Smooth muscle cell of trachea (primary cell): ENCODE measurements at places on chromosomes 11 and 22. TPM values are rescaled to one million over a fixed set of nuclear protein-coding genes. Genes with fewer than 3 reads are reported as not detected.

The MEI1 gene
- total RNA-seq, result 0.73 and 0.99 TPM in 2 replicates

The FGF19 gene
- not detected in 2 replicates for total RNA-seq

The CALCB gene
- total RNA-seq, result 0.15 TPM in 1 of 2 replicates, not detected in the other

The TRIM51 gene
- total RNA-seq, result not detected in 2 replicates

The CSF2RB gene
- total RNA-seq, result 0.44 TPM in 1 of 2 replicates, not detected in the other

The C11orf86 gene
- not detected in 2 replicates for total RNA-seq

The PTGDR2 gene
- total RNA-seq, result 0.44 and 2.2 TPM in 2 replicates

The KCNE3 gene
- 1.0 and 14.6 TPM in 2 replicates for total RNA-seq

The CHST1 gene
- 0.15 and 0.17 TPM in 2 replicates for total RNA-seq

The CEND1 gene
- 2.2 and 2.8 TPM in 2 replicates for total RNA-seq

The P2RY2 gene
- not detected in 2 replicates for total RNA-seq

The CDHR5 gene
- total RNA-seq, result under 0.01 TPM in 1 of 2 replicates, not detected in the other

The DEPDC7 gene
- total RNA-seq, result 4.3 and 7.6 TPM in 2 replicates

The GLB1L3 gene
- not detected in 2 replicates for total RNA-seq

The GDPD4 gene
- 0.17 TPM in 1 of 2 replicates, not detected in the other for total RNA-seq

The UFD1 gene
- total RNA-seq, result 42.0 and 71.0 TPM in 2 replicates

The OR8D1 gene
- total RNA-seq, result not detected in 2 replicates

The PLAAT4 gene
- 13.2 and 23.2 TPM in 2 replicates for total RNA-seq

The OR4P4 gene
- total RNA-seq, result not detected in 2 replicates

The MTMR2 gene
- 27.5 and 46.1 TPM in 2 replicates for total RNA-seq

The ANGPTL5 gene
- total RNA-seq, result 0.66 and 1.3 TPM in 2 replicates

The PHLDB1 gene
- total RNA-seq, result 77.2 and 103 TPM in 2 replicates

The APOC3 gene
- not detected in 2 replicates for total RNA-seq

The C11orf91 gene
- 0.33 TPM in 1 of 2 replicates, not detected in the other for total RNA-seq

The SIPA1 gene
- 25.1 and 25.2 TPM in 2 replicates for total RNA-seq

The GPHA2 gene
- total RNA-seq, result not detected in 2 replicates

The C11orf21 gene
- not detected in 2 replicates for total RNA-seq

The PKP3 gene
- 1.7 and 2.8 TPM in 2 replicates for total RNA-seq

The UBXN1 gene
- 118 and 157 TPM in 2 replicates for total RNA-seq

The TMEM191C gene
- total RNA-seq, result 1.0 and 1.8 TPM in 2 replicates

The VSIG10L2 gene
- not detected in 2 replicates for total RNA-seq

The PRG3 gene
- not detected in 2 replicates for total RNA-seq

The GPR137 gene
- total RNA-seq, result 11.8 and 21.2 TPM in 2 replicates

The TTC36 gene
- 0.15 and 1.3 TPM in 2 replicates for total RNA-seq

The EMID1 gene
- total RNA-seq, result 0.50 TPM in 1 of 2 replicates, not detected in the other

The IFITM10 gene
- 0.58 and 0.83 TPM in 2 replicates for total RNA-seq

The THY1 gene
- 52.1 and 286 TPM in 2 replicates for total RNA-seq

The AKIP1 gene
- total RNA-seq, result 39.0 and 52.6 TPM in 2 replicates

The SOX6 gene
- total RNA-seq, result 0.87 and 1.8 TPM in 2 replicates

The BEST1 gene
- total RNA-seq, result 3.2 and 13.1 TPM in 2 replicates

The SF1 gene
- 92.8 and 106 TPM in 2 replicates for total RNA-seq
